ENCODE measurements at places on chromosomes 13 and 19. TPM values are rescaled to one million over a fixed set of nuclear protein-coding genes. Genes with fewer than 3 reads are reported as not detected.

SLITRK5 gene
- total RNA-seq = 22.3 TPM

DNA sequence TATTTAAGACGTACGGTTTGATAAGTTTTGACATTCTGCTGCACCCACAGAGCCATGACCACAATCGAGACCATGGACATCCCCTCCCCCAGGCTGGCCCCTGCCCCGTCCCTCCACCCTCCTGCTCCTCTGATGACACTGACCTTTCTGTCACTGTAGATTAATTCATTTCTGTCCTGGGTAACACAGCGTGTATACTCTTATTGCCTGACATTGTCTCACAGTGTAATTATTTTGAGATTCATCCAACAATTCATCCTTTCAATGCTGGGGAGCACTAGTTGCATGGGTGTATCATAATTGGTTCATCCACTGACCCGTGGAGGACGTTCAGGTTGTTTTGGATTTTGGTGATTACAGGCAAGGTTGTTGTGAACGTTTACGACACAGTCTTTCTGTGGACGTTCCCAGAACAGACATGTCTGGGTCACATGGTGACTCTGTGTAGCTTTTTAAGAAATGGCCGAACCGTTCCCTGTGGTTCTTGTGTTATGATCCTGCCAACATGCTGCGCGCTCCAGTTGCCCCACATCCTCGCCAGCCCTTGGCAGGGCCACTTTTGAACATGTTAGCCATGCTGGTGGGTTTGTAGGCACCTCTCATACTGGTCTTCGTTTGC, 41.9 kb downstream of the C13orf46 start:
- H3K27ac ChIP-seq = no peak overlapping the region
- H3K4me1 ChIP-seq = peaks cover 57% of the 10 kb centered on the region
- no peak for DNase-seq
- H3K36me3 ChIP-seq = peaks cover 3% of the 10 kb centered on the region
- no peaks in the 10 kb centered on the region for H3K27me3 ChIP-seq

DNA sequence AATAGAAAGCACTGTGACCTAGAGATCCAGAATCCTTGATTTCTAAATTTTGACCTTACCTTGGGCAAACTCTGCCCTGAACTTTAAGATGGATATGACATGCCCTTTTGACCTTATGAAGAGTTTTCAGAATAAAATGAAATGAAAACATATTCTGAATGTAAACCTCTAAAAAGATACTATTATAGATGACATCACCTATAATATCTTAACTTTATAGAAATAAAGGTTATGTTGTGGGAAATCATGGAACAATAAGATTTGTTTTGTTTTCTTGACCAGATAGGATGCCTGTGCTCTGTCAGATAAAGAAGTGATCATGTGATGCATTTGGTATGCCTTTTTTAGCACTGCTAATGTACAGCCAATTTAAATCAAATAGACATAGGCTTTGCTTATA, 13.1 kb upstream of the LPAR6 start:
- no peaks in the 10 kb centered on the region for H3K4me1 ChIP-seq
- H3K27me3 ChIP-seq = no peaks in the 10 kb centered on the region
- no peak overlapping the region for H3K4me3 ChIP-seq
- no peak overlapping the region for H3K27ac ChIP-seq
- no peak for DNase-seq
- no peaks in the 10 kb centered on the region for H3K36me3 ChIP-seq

DNA sequence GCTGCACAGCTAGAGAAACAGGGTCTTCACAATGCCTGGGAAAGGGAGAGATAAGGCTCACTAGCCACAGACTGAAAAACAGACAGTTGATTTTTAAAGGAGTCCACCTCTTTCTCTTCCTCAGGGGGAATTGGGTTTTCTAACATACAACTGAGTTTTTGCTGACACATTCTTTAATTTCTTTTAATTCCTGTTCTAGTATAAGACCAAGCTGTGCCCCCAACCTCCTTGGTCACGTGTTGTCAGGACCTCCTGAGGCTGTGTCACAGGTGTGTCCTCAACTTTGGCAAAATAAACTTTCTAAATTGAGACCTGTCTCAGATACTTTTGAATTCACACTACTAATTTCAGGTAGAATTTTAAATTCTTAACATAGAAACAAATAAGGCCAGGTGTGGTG, 12.1 kb upstream of the ZNF492 start:
- no peaks in the 10 kb centered on the region for H3K36me3 ChIP-seq
- peaks cover 9% of the 10 kb centered on the region for H3K27me3 ChIP-seq
- DNase-seq = no peak
- no peak overlapping the region for H3K27ac ChIP-seq
- no peak overlapping the region for H3K4me3 ChIP-seq

GRCh38 chr13:107767119-107767518, 448.2 kb downstream of the LIG4 start:
- no peaks in the 10 kb centered on the region for H3K27me3 ChIP-seq
- H3K36me3 ChIP-seq = no peaks in the 10 kb centered on the region
- H3K4me3 ChIP-seq = no peak overlapping the region
- DNase-seq = no peak

GRCh38 chr13:113671066-113672001, 4.3 kb downstream of the GRK1 start:
- H3K4me1 ChIP-seq = no peaks in the 10 kb centered on the region
- H3K27ac ChIP-seq = no peak overlapping the region
- H3K27me3 ChIP-seq = no peaks in the 10 kb centered on the region
- DNase-seq = no peak
- no peaks in the 10 kb centered on the region for H3K36me3 ChIP-seq

- DNase-seq = no peak
- peaks cover 9% of the 10 kb centered on the region for H3K36me3 ChIP-seq
- H3K4me1 ChIP-seq = peaks cover 43% of the 10 kb centered on the region
- H3K27me3 ChIP-seq = no peaks in the 10 kb centered on the region
- H3K27ac ChIP-seq = no peak overlapping the region
- H3K4me3 ChIP-seq = no peak overlapping the region
Observed at GRCh38 chr13:49302817-49303216, 55.1 kb downstream of the CDADC1 start.

CACNA1A gene
- 56.7 TPM for total RNA-seq

GRCh38 chr13:113904411-113904810, 40.5 kb upstream of the GAS6 start:
- H3K4me1 ChIP-seq = peaks cover 10% of the 10 kb centered on the region
- H3K4me3 ChIP-seq = no peak overlapping the region
- DNase-seq = no peak
- H3K27me3 ChIP-seq = no peaks in the 10 kb centered on the region
- no peaks in the 10 kb centered on the region for H3K36me3 ChIP-seq

GRCh38 chr19:57437931-57438330, 2.8 kb downstream of the ZNF749 start:
- peaks cover 12% of the 10 kb centered on the region for H3K36me3 ChIP-seq
- no peaks in the 10 kb centered on the region for H3K27me3 ChIP-seq
- no peak for DNase-seq
- no peak overlapping the region for H3K27ac ChIP-seq

GRCh38 chr13:31046711-31047279, 114.3 kb downstream of the TEX26 start:
- peak; percentile 74 for DNase-seq
- peaks cover 5% of the 10 kb centered on the region for H3K27me3 ChIP-seq
- H3K27ac ChIP-seq = peak overlapping the region; percentile 37
- peaks cover 18% of the 10 kb centered on the region for H3K4me1 ChIP-seq

DNA sequence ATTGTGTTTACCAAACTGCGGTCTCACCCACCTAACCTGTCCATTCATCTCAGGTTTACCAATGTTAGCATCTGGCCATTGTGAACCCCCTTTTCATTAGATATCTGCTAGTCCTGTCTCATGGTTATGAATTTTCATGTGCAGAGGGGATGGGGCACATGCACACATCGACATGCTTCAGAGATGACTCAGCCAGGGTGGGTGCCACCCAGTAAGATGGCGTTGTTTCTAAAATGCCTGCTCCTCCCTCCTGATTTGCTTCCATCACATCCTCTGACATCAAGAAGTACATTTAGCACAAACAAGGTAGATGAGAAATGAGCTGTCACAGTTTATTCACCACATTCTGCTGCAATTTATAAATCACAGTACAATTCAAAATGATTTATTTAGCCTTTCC, 51.3 kb downstream of the GPALPP1 start:
- no peaks in the 10 kb centered on the region for H3K27me3 ChIP-seq
- H3K36me3 ChIP-seq = peaks cover 3% of the 10 kb centered on the region
- DNase-seq = no peak
- no peak overlapping the region for H3K27ac ChIP-seq
- no peaks in the 10 kb centered on the region for H3K4me1 ChIP-seq

ALOX5AP gene
- total RNA-seq = 9.6 TPM
